ENCODE measurements at places on chromosomes 6 and 20.
A peak's percentile ranks its signal among the peaks of the same experiment; 100 is the strongest.

DNA sequence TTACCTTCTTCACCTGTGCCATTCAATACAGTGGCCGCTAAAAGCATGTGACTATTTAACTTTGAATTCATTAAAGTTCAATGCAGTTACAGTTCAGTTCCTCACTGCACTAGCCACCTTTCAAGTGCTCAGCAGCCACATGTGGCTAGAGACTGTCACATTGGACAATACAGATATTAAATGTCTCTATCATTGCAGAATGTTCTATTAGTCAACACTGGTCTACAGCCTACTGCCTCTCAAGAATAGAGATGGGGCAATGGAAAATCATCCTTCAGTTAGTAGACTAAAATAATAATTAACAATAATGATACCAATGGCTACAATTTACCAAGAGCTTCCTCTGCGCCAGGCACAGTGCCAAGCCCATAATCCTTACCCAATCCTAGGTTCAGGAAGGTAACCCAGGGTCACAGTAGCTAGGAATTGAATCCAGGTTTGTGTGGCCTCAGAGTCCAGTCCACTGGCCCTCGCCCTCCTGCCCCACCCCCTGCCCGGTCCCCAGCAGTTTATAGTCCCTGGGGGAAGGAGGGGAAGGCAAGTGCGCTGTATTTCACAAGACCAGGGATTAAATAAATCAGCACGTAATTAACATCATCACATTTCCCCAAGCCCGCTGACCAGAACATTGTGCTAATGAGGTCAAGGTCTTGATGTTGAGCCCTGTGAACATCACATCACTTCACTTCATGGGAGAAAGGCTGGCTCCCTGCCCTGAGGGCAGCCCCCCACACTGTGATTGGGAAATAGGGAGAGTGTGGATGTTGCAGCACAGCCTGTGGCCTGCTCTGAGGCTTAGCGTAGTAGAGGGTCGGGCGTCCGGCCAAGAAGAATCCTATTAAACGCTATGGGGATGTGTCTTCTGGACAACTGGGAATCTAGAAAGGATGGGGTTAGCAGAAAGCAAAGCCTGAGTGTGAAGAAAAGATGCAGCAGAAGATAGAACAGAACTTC is 147.2 kb downstream of the VEGFA start:
- DNase-seq: no peak

DNA sequence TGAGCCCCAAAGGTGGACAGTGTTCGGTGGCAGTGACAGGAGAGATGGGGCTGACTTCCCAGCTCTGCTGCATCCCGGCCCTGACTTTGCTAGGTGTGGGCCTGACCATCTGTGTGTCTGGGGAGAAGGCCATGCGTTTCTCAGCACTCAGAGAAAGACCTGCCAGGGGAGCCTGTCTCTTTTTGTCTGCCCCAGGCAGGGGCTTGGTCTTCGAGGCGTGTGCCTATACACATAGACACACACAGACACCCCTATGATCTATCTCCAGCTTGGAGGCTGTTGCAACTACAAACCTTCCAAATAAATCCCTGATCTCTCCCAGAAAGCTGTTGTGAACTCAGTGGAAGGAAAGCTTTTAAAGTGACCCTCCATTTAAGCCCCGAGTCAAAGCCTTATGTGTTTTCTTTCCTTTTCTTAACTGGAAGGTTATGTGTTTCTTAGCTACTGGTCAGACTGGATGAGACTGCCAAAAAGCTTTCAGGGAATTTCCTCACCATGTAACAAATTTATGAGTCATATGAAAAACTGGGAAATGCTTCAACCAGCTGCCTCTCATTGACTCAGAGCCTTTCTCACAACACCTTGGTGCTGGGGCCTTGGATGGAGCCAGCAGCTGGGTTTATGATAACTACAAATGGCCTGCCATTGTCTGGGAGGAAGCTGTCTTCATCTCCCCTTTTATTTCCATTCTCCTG is 102.6 kb downstream of the CDC5L start:
- no peak for DNase-seq

GRCh38 chr6:167044696-167045095 is 45.5 kb downstream of the CEP43 start:
- no peak for DNase-seq

GRCh38 chr20:22430746-22431168 is 153.6 kb downstream of the FOXA2 start:
- no peak for DNase-seq

- no peak for DNase-seq
These were observed 143.1 kb downstream of the RNF144B start for GRCh38 chr6:18530201-18530600.

DNA sequence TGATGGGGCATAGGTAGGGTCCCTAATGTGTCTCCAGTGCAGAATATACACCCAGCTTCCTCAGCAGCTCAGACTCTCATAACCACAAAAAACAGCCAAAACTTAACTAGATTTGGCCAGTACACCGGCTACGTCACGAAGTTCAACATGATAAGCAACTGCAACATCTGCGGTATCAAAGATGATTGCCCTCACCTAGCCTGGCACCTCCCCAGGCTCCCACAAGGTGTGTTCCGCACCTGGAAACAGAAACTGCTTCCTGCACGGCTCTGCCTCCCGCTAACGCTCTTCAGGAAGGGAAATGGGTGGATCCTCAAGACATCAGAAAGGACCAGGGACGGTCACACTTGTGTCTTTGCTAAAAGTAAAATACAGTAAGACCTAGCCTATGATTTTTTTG is 9.5 kb downstream of the TXNDC5 start:
- DNase-seq: no peak

- no peak for DNase-seq
These were observed 20.8 kb downstream of the PANK2 start for GRCh38 chr20:3909952-3910366.

DNA sequence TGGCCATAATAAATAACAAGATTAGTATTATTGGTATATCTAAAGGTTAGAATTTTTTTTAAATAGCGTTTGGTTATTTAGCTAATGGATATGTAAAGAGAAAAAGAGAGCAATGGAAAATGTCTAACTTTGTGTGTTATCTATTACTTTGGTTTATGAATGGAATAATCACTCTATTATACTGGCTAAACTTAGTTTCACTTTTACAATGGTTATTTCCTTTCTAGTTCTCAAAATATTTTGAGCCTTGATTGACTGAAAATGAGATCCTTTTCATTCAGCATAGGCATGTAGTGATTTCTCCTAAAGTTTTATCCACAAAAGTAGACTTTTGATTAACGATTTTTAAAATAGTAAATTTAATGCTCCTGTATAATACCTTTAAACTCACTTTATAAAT is 51.6 kb upstream of the MLIP start:
- DNase-seq: no peak

DNA sequence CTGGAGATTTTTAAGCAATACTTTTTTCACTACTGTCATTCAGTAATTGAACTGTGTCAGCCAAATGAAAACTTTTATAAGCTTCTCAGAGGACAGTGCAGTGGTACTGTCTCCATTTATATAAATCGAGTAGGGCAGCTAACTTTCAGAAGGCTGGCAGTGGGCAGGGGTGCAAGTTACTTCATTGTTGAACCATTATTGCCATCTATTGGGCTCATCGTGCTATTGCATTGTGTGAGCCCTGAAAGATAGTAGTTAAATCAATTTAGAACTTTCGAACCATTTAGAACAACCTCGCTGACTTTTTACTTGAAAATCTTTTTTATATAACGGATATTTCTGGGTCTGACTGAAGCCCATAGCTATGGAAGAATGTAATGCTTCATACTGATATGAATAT is 347.8 kb upstream of the PLCB4 start:
- peak; percentile 33 for DNase-seq

- no peak for DNase-seq
These were observed 538 bp downstream of the FERMT1 start for GRCh38 chr20:6122111-6122872.

- DNase-seq: peak; percentile 21
These were observed 54.4 kb downstream of the RTN4IP1 start for GRCh38 chr6:106574741-106575458.

DNA sequence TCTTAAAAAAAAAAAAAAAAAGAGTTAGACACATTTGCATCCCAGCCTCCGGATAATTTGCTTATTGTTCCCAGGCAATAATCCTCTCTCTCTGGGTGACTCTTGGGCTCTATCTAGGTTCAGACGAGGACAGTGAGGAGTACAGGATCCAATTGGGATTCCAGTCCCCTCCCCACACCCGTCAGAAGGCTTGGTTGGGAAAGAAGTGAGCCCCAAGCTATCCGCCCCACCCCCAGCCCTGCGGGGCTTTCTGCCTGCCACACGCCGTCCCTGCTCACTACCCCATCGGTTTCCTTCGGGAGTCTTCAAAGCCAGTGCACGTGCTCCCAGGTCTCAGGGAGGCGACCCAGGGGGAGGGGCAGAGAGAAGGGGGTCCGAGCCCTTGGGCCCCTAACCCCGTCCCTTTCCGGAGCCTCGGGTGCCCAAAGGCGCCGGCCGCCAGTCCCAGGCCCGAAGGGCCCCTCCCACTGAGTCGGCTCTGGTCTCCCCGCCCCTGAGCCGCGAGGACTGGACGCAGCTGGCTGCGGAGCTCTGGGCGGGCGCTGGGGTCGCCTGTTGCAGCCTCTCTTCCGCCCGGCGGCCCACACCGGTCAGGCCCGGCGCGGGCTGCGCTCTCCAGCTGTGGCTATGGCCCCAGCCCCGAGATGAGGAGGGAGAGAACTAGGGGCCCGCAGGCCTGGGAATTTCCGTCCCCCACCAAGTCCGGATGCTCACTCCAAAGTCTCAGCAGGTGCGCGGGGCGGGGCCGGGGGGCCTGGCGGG is 2.5 kb downstream of the MYMX start:
- DNase-seq: no peak

DNA sequence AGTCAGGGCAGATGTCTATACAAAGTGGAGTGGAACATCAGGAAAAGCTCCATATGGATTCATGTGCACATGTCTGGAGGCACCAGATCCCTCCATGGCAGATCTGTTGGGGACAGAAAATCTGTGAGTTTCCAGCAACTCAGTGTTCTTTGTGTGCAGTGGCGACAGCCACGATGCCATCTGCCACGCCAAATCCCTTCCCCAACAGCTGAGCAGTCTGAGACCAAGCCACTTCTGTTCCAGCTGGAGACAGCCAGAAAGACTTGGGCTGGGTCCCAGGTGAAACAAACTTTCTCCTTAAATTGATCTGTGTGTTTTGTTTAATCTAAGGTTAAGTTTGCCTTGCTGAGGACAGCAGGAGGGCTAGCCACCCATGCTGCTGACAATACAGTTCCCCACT is 22.9 kb downstream of the FKBP1A start:
- DNase-seq: no peak

DNA sequence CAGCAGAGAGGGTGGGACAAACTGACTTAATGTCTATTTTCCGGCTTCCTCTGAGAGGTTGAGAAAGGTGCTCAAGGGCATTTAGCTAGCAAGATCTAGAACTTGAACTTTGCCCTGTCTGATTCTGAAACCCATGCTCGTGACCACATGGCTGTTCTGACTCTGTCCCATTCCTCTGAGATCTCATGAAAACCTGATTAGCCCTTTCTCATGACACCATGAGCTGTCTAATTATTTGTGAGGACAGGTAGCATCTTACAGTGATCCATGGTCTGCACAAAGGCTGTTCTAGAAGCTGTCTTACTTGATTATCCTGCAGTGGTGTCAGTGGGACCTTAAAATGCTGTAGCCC is 89.6 kb upstream of the TOX2 start:
- DNase-seq: peak; percentile 27

- no peak for DNase-seq
These were observed 35.3 kb downstream of the KIAA0408 start for GRCh38 chr6:127423921-127424320.

DNA sequence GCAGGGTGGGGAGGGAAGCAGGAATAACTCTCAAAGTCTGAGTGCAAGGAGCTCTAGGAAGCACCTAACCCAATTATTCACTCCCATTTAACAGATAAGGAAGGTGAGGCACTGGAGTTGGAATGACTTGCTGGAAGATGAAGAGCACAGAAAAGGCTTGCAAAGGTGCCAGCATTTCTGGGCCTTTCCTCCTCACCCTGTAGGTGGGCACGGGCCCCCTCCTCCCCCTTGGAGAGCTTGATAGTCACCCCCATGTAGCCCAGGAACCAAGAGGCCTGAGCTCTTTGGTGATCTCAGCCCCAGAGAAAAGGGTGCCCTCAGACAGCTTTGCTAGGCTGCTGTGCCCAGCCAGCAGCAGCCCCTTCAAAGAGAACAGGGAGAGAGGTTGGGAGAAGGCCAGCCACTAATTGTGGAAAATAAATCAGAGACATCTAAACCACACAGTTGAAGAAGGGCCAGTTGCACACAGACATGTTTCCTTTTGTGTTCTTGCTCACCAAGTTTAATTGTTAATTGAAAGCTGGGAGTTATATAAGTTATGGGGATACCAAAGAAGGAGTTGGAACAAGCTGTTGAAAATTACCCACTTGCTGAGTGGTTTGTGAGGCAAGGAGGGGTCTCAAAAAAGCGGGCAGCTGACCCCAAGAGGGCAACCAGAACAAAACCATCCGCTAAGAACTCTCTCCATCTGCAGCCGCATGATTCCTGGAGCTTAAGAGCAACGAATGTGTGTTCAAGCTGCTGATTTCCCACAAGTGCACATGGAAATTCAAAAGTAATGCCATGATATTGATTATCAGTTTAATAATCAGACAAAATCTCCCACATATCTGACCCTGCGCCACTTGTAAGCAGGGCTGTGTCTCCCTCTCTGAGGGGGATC is 77.0 kb downstream of the MRPL14 start:
- DNase-seq: no peak

- no peak for DNase-seq
These were observed 88.5 kb upstream of the PHACTR3 start for GRCh38 chr20:59515906-59516209.

GRCh38 chr6:1749041-1749440 is 139.3 kb downstream of the FOXC1 start:
- DNase-seq: no peak

GRCh38 chr6:41653691-41654090 is 15.4 kb downstream of the MDFI start:
- DNase-seq: no peak

DNA sequence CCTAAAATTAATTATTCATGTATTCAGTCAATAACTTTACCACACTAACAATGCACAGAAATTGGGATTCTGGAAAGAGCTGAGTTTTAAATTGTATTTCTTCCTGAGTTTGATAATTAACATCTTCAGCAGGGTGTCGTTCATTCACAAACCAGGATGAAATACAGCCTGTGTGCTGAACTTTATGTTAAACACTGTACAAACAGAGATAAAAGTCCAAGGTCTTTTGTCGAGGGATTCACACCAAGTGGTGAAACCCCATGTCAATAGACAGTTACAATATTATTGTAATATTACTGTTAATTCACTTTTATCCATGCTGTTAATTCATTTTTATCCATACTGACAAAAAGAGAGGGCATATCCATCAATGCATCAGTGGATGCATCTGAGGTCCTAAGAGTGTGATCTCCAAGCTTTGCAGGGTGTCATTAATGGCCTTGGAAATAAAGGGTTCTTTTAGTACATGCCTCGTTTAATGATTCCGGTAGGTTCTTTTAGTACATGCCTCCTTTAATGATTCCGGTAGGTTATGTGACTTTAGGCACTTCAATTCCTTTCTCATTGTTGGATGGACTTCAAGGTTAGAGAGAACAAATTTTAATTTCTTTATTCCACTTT is 234.3 kb downstream of the PLCB1 start:
- no peak for DNase-seq

GRCh38 chr6:156618600-156619205 is 158.5 kb upstream of the ARID1B start:
- DNase-seq: no peak

GRCh38 chr6:126890055-126890454 is 228.4 kb upstream of the RSPO3 start:
- DNase-seq: no peak

All from activated CD4-positive, alpha-beta T cell treated with anti-CD3 and anti-CD28 coated beads, Interleukin-2, amount 50 U/mL, for 16 hours (primary cell).